HS-27A (cell line): ENCODE measurements at places on chromosomes 6 and 20.

DNA sequence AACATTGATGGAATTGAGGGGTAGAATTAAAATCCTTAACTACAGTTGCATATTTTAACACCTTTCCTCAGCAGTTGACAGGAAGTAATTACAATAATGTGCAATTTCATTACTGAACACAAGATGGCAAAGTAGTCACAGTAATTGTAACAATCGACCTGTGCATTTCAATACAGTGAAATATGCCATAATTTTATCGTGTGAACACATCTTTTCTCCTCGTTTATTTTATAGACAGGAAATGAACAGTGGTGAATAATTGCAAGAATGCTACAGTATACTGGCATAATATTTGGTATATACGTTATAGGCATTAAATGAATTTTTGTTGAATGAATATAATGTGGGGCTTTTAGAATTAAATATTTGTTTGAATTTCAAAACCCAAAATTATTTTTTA is 25.0 kb downstream of the CYB5R4 start:
- no peak for DNase-seq

- DNase-seq = no peak
Measured at GRCh38 chr6:25606151-25606550, 45.9 kb upstream of the SCGN start.

GRCh38 chr6:12314751-12315150 is 24.6 kb downstream of the EDN1 start:
- DNase-seq = no peak

- no peak for DNase-seq
Measured at GRCh38 chr6:63839485-63839884, 203.9 kb downstream of the PHF3 start.

DNA sequence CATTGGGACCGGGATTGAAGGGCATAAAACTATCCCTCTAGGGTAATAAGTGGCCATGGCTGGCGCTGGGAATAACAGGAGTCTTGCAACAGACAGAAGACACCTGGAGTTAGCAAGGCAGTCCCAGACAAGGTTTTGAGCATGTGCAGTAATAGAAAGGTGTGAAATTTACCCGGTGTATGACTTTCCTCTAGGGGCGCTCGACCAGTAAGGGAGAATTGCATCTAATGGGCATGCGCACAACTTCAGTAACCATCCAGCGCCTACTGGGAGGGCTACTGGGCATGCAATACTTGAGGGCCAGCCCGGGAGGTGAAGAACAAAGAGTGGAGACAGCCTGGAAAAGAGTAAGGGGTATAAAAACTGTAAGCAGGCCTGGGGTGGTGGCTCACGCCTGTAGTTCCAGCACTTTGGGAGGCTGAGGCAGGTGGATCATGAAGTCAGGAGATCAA is 32.7 kb downstream of the SERPINB6 start:
- DNase-seq = no peak

DNA sequence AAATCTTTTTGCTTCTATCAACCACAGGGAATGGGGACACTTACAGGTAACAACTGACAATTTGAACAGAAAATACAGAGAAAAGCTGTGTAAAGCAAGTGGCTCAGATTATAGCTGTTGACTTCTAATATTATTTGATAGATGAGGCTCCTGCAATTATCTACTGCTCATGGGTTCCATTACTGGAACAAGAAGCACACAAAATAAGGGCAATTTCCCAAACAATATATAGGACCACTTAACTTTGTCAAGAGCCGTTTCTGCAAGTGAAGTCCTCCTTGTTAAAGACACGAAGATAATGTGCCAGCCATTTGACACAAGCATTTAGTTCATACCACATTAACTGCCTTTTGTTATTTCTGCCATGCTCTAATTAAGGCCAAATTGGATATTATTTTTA is 315.5 kb upstream of the ARID1B start:
- no peak for DNase-seq

DNA sequence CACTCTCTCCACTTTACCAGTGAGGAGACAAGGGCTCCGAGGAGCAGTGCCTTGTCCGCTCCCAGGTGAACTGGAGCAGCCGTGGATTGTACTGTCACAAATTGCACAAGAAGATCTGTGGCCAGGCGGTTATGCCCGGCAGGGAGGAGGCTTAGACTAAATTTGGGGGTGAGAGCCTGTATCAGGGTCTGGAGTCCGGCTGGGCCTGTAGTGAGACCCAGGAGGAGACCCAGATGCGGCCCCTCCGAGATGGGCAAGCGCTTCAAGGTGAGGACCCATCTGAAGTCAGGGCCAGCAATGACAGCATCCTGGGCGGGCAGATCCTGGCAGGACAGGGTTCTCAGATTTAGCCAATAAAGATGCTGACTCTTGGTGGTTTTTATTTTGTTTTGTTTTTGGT is 27.6 kb downstream of the BANF2 start:
- DNase-seq = no peak
